ENCODE measurements at places on chromosomes 3 and 15.

GRCh38 chr3:159919873-159920272 is 68.8 kb upstream of the IL12A start:
- DNase-seq, result no peak

DNA sequence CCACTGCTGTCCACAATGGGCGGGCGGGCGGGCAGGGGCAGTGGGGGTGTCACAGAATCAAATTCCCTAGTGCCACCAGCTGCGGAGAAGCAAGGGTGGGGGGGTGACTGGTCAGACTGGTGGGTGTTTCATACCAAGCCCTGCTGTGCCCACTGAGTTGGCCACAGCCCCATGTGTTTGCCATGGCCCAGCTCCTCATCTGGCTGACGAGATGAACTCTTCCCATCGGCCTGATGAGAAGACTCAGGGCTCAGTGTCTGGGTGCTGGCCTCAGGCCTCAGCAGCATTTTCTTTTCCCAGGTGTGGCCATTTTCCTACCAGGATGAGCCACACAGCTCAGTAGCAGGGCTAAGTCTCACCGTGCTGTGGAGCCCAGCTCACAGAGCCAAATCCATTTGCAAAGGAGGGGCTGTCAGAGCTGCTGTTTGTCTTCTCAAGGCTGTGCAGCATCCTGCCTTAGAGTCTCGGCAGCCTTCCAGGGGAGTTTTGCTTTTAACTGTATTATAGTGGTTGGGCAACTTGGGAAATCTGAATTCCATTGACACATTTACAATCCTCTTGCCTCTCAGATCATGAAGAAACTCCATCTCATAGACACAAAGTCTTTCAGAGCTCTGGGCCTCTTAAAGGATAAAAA is 176.8 kb downstream of the ABHD5 start:
- DNase-seq, result no peak

DNA sequence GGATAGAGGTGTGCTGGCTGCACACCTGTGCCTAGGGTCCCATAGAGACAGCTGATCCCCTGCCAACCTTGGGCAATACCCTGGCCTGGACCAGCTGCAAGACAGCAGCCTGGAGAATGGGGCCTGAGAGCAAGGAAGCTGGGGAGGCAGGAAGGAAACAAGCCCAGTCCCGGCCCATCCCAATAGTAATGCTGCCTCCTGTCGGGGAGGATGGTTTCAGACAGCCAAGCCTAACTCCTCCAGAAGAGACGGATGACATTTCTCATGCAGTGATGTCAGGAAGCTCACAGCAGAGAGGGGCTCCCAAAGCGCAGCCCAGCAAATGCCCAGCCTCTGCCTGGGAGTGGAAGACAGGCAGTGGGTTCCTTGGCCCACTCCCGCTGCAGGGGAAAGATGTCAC is 408.8 kb downstream of the OCA2 start:
- DNase-seq, result no peak

- DNase-seq, result no peak
Observed at GRCh38 chr3:190617185-190617584, 103.3 kb downstream of the IL1RAP start.

DNA sequence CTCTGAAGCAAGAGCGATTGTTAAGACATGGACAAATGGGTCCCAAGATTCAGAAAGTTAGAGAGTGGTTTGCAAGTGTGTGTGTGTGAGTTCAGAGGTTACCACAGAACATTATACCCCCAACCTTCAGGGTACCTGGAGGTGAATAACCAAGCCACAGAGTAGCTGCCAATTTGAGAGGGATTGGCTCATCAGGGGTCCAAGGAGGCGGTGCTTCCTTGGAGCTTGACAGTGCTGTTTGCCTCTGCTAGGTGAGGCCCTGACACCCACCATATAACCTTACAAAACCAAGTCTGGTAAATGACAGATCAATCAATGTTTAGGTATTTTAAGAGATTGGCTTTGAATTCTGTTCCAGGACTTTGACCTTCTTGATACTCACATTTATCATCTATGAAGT is 35.7 kb downstream of the LRTM1 start:
- DNase-seq, result no peak

DNA sequence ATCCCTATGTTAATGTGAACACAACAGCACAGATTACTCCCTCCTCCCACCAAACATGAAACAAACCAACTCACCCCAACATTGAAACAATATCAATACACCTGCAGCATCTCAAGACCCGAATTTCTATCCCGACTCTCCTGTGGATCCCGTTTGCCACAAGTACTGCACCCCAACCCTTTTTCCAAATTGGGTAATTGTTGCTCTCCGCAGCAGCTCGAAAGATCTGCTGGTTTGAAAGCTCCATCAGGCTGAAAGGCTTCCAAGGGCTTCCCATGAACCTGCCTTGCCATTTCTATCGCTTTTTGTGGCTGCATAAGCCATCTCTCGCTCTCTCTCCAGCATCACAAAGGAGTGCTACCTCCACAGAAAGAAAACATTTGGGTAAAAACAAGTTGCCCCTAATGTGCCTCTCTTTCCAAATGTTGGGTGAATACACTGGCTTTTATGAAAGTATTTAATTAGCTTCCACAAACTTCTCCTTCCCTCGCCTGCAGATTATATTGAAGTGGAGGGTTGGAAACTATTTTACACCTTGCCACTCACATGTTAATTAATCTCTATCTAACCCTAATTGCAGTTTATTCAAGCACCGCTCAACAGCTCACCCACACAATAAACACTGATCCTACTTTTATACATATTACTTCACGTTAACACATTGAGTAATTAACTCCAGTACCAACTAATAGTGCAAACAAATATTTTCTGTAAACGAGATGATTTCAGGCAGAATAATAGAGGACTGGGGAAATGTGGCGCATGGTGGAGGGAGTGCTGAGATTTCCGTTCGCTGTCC is 2.5 kb upstream of the FEZF2 start:
- no peak for DNase-seq

- DNase-seq, result no peak
Observed at GRCh38 chr3:171606151-171606751, 146.0 kb upstream of the TNIK start.

DNA sequence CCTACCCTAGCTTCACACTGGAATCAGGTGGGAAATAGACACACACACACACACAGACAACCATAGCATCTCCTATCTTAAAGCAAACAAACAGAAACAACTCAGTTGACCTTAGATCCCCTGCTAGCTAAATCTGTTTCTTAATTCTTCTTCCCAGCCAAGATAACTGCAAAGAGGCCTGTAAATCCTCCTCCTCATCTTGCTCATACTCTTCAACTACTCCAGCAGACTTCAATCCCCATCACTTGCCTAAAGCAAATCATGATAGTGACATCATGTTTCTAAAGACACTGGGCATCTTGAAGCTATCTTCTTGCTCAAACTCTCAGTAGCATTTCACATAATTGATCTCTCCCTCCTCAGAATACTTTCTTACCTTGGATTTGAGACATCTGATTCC is 303.0 kb downstream of the RBMS3 start:
- no peak for DNase-seq

DNA sequence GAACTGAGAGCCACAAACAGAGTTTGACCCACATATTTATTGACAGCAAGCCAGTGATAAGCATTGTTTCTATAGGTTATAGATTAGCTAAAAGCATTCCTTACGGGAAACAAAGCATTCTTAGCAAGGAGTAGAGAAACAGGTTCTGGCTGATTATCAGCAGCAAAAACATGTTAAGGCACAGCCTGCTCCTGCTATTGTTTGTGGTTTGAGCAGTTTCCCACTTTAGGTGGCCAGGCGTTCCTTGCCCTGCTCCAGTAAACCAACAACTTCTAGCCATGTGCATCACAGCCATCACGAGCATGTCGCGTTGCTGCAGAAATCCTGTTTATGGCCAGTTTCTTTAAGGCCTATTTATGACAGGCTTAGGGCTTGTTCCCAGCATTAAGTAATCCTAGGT is 44.7 kb upstream of the C2CD4B start:
- DNase-seq, result no peak

DNA sequence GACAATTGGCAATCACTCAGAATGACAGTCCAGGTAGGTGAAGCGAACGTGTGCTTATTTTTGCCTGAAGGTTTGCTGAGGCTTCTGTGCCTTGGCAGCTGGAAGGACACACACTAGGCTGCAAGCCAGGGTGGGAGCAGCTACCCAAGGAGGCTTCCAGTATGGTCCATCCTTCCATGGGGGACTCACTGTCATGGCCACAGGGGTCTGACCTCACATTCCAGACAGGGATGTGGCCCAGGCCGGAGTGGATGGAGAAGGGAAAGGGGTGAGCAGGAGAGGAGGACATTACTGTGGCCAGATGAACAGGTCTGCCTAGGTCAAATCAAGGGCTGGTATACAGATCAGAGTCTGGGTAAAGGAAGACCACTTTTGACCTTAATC is 247.7 kb downstream of the ADAMTS17 start:
- DNase-seq, result no peak

GRCh38 chr3:34263101-34263621 is 464.7 kb downstream of the PDCD6IP start:
- no peak for DNase-seq

Data from AG08396 (cell line).